ENCODE measurements at places on chromosomes 5 and 9. TPM values are rescaled to one million over a fixed set of nuclear protein-coding genes. Genes with fewer than 3 reads are reported as not detected.

DNA sequence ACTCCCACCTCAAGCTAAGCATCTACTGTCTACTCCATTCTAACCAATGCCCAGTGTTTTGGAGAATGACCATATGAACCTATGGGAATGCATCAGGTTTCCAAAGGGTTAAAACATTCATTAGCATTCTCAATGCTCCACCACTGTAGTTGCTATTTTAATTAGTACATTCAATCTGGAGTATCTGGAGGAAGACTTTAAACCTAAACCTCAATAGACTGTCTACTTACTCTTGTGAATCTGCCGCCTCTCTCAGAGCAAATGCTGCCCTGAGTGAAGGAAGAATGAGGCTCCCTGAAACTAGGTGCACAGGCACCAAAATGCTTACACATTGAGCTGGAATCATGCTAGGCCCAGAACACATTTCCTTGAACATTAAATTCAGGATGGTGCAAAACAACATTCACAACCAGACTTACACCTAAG lies 2.0 kb downstream of the ENC1 start:
- no peak for DNase-seq

The ENTREP1 gene
- total RNA-seq = 25.1 TPM

- no peak for DNase-seq
These were observed 30.7 kb upstream of the IRX1 start for GRCh38 chr5:3564827-3565518.

DNA sequence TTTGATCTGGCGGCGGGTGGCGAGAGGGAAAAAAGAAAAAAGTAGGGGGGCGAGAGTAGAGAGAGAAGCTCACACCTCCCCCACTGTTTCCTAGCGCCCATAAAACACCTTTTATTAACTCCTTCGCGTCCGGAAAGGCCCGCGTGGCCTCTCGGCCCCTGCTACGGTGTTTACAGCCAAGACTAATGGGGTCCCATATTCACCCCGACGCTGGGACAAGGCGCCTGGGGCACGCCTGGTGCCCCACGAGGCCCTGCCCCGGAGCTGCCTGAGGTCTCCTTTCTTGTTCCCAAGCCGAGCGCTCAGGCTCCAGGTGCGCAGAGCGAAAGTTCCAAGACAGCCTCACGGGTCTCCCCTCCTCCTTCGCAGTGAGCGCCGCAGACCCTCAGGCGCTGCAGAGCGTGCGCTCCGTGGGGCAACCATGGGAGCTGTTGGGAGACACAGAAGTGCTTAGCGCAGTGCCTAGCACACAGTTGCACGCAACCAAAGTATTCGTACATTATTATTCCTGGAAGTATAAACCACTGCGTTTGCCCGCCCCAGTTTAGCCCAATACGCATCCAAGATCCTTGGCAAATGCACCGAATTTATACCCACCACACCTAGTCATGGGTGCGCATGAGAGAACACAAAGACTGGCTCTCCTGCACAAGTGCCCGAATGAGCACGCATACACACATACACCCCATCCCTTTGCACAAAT lies 4.3 kb downstream of the HAND1 start:
- DNase-seq = no peak

DNA sequence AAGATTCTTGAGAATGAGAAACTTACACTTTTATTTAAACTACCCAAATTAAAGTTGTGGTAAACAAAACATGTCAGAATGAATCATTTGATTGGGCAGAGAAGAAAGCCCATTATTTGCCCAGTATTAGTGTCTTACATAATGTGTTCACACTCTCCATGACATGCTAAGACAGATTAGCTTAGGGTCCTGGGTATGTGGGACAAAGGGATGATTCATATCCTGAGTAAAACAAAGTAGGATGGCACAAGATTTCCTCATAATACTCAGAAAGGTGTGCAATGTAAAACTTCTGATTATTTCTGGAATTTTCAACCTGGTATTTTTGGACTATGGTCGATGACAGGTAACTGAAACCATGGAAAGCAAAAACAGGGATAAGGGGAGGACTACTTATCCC lies 183.9 kb upstream of the POU5F2 start:
- DNase-seq = no peak

The GKAP1 gene
- total RNA-seq = 17.2 TPM

The IL3 gene
- not detected for total RNA-seq

- no peak for DNase-seq
These were observed 2.5 kb downstream of the IRX2 start for GRCh38 chr5:2748861-2749513.

The IL4 gene
- not detected for total RNA-seq

GRCh38 chr5:50888751-50889150 lies 222.3 kb downstream of the PARP8 start:
- DNase-seq = no peak

- DNase-seq = no peak
These were observed 267.5 kb downstream of the ENC1 start for GRCh38 chr5:74373076-74373475.

DNA sequence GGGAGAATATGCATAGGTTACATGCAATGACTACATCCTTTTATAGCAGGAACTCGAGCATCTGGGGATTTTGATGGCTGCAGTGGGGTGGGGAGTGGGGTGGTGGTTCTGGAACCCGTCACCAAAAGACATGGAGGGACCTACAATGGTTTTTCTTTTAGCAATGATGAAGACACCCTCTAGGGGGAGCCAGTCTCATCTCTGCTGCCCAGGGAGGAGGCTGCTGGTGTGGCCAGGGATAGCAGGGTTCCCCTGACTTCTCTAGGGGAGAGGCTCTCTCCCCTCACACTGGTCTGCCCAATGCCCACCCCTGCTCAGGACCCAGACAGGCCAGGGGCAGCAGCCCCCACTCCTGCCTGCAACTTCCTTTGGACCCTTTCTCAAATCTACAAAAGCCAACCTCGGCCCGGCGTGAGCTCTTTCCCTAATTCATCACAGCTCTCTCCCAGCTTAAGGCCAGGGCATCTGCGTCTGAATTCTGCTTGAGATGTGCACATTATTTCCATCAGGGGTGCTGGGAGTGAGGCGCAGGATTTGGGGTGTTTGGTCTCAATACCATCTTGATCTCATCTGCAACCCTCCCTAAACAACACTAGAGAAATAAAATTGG lies 73.6 kb upstream of the RETREG1 start:
- no peak for DNase-seq

DNA sequence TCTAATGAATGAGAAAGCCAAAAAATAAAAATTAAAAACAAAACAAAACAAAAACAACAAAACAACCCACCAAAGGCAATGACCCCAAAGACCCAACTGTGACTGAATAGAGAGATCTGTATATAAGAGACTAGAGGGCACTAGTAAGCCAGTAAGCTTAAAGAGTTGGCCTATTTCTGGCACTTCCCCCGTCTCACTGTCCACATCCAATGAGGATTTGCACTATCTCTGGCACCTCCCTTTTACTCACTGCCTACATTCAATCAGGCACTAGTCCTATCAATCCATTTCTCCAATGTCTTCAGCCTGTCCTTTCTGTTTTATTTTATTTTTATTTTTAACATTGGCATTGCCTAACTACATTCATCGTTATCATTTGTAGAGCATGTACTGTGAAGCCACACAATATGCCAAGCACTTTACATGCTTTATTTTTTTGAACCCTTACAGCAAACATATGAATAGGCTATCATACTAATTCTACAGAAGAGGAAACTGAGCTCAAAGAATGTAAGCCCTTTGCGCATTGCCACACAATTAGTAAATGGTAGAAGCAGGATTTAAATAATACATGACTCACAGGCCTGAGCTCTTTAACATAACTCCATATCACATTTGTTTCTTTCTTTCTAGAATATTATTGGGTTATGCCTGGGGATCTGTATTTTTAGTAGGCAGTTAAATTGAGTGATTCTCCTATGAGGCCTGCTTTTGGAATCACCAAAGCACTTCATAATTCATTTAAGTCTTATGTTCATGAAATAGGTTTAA lies 70.0 kb downstream of the C6 start:
- no peak for DNase-seq

DNA sequence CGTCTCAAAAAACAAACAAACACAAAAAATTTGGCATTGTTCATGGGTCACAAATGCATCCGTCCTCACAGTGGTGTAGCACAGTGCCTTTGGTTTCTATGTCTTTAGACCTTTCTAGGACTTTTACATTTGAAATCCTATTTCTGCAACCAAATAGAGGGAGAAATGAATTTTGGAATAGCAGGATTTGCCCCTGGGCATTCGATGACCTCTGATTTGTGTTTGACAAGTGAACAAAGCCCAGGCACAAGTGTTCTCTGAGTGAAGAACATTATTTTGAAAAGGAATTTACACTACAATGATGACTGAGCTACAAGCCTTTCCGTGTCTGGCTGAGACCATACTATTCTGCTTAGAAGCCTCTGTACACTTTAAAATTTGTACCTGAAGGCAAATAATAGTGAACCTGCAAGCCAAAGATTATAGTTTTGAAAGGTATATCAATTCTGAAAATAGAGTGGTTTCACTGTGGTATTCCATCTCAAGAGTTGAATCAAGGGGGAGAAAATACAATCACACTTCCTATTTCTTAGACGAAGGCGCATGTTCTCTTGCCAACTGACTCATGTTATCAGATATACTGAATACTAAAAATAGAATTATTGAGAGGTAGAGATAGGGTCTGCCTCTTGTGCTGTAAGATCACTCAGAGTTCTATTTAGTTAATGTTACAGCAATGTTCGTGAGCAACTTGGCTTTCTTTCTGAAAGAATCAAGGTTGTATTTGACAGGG lies 297.6 kb downstream of the KDM4C start:
- no peak for DNase-seq

DNA sequence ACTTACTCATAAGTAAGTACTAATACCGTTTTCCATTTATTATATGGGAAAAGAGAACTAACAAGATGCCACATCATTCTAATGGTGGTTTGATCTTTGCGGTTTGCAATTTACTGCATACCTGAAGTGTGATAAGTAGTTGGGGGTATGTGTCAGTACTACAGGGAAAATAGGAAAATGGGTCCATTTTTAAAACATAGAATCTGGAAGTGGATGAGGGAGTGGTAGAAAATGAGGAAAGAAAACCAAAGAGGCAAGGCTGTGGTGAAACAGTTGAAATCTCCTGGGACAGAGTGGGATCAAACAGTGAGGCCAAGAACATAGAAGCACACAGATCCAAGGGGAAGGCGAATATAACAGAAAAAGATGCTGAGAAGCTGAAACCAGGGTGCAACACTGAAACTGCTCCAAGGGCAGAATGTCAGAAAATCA lies 6.7 kb downstream of the ADAMTSL1 start:
- no peak for DNase-seq

DNA sequence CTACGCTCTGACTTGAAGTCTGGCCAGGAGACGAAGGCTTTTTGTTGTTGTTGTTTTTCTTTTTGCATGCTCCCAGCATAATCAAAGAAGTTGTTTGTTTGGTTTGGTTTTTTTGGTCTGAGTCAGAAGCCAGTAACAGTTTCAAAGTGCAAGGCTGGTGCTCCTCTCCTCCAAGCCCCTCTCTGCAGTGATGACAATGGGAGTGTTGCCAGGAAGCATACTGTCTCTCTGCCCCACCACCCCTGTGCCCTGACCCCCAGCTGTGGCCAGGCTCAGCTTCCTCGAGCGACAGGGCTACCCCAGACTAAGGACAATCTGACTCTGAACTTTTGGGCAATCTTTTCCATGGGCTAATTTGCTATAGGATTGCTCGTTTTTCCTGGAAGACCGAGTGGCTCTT lies 173.8 kb upstream of the PITX1 start:
- DNase-seq = no peak

The FGF1 gene
- 70.2 TPM for total RNA-seq

DNA sequence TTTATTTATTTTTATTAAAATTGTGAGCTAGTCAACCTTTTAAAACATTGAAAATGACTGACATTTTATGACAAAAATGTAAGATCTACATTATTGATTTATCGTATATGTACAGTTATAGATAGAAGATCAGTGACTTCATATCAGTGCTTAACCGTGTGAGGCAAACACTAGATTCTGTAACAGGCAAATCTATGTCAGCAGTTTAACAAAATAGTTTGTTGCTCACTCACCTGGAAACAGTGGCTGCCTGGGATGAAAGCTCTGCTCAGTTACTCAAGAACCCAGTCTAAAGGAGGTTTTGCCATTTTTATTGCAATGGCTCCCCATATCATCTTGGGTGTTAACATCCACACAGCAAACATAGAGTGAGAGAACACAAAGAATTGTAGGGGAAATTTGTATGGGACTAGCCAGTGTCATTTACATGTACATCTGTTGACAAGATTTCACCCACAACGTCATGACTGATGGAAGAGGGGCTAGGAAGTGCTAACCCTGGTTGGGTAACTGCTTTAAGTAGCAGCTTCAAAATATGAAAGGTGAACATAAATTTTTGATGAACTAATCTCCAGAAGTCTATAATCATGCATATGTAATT lies 49.0 kb downstream of the SGCD start:
- no peak for DNase-seq

The TAF11L5 gene
- total RNA-seq = not detected

DNA sequence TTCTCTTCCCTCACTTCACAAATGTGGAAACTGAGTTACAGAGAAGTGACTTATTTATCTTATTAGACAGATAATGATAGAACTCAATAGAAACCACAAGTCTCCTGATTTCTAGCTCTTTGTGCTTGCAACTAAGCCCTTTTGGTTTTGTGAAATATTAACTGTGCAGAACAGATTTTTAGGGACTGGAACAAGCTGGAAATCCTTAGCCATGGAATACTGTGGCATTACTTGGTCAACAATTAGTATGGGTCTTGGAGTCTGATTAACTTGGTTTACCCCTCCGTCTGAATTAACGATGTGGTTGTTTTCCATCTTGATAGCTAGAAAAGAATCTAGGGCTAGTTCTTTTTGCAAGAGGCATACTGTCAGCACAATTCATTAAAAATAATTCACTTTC lies 584 bp upstream of the KLF9 start:
- DNase-seq = no peak

The SGCD gene
- total RNA-seq = 83.1 TPM

GRCh38 chr5:36495611-36496010 lies 110.8 kb upstream of the SLC1A3 start:
- DNase-seq = no peak

The SLC6A18 gene
- not detected for total RNA-seq

DNA sequence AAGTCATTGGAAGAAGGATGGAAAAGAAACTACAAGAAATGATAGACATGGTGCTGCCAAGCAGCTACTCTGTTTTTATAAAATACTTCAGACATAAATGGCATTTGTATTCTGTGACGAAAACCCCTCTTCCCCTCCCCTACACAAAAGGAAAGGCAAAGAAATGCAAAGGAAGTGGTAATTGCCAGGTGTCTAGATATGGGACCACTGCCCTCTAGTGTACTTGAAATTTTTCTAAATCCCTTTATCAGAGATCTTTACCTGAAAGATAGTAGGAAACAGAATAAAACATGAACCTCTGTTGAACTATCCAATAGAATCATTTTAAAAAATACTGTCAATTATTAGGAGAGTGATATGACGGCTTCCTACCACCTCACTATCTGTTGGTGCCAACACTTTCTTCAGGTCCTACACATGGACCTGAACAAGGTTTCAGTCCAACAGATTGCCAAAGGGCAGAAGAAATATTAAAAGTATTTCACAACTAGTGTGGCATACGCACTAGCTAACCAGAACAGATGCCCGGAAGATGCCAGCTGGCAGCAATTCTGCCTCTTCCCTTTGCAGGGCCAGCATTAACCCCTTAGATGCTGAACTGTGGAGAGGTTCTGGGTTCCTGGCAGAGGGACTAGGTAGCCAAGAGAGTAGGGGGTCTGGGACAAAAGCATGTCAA lies 104.1 kb downstream of the TSSK1B start:
- DNase-seq = no peak

Measured in cardiac septum (tissue), 1 donor.